ENCODE measurements at places on chromosomes 1 and 21.

DNA sequence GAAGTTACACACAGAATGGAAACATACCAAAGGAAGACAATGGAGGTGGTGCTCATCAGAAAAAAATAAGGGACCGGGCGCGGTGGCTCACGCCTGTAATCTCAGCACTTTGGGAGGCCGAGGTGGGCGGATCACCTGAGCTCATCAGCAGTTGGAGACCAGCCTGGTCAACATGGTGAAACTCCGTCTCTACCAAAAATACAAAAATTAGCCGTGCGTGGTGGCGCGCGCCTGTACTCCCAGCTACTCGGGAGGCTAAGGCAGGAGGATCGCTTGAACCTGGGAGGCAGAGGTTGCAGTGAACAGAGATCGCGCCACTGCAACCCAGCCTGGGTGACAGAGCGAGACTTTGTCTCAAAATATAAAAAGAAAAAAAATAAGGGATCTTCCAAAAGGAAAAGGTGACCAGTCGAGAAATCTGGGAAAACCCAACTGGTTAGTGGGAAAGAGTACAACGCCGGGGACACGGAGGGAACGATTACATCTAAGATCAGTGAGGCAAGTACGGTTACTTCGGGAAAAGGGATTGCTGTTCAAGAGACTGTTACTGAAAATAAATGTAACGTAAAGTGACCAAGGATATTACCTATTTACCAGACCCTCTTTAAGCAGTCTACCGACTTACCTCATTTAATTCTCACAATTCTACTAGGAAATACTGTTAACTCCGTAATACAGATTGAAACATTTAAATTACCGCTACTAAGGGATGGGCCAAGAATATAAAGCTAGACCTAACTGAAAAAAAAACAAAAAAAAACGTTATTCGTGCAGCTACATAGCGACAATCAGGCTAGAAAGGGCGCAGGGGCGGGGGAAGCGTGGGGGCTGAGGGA, 822 bp downstream of the CCT3 start:
- no peak for DNase-seq

DNA sequence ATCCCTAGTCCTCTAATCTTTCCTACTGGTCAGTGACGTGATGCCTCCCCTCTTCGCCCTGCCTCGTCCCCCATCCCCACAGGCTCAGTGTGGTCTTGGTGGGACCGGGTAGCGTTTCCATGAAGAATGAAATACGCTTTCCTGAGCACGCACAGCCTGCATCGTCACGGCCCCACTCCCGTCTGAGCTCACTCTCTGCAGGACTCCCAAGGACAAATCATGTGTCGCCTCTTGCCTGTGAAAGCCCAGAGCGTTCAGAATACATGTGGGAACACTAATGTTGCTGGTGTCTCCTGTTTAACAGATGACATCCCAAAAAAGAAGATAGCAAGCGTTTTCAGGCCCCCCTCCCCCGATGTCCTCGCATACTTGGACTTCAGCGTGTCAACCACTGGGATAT, 49.2 kb downstream of the S100B start:
- no peak for DNase-seq

- DNase-seq = no peak
These were observed 375.9 kb upstream of the DUSP10 start for GRCh38 chr1:222117809-222118208.

DNA sequence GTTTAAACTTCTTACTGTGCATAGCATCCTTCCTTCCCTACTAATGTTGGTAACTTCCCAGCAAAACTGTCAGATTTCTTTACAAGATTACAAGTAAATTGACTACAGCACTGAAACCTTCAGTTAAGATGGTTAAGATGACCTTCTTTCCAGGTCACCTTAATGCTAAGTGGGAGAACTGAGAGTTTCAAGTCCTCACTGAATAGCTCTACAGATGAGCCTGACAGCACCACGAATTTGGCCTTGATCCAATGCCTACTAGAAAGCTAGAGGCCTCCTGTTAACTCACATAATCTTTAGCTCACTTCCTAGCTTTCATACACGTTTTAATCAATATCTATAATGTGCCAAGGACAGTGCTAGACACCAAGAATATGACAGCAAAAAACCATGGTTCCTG, 276.0 kb upstream of the PLD5 start:
- DNase-seq = no peak

DNA sequence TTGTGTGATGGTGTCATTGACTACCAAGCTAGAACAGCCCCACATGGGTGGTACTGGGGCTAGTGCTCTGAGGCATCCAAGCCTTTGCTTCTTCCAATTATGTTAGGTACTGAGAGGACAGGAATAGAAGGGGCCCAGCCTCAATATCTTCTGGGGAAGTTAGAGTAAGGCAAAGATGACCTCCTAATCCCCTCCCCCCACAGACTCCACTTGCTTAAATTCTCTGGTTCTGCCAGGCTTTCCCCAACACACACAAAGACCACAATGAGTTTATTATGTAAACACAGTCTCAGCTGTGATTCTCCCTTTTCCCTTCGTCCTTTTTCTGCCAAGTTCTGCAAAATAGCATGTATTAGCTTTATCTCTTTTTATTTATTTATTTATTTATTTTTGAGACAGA, 3.1 kb upstream of the TACSTD2 start:
- DNase-seq = no peak

DNA sequence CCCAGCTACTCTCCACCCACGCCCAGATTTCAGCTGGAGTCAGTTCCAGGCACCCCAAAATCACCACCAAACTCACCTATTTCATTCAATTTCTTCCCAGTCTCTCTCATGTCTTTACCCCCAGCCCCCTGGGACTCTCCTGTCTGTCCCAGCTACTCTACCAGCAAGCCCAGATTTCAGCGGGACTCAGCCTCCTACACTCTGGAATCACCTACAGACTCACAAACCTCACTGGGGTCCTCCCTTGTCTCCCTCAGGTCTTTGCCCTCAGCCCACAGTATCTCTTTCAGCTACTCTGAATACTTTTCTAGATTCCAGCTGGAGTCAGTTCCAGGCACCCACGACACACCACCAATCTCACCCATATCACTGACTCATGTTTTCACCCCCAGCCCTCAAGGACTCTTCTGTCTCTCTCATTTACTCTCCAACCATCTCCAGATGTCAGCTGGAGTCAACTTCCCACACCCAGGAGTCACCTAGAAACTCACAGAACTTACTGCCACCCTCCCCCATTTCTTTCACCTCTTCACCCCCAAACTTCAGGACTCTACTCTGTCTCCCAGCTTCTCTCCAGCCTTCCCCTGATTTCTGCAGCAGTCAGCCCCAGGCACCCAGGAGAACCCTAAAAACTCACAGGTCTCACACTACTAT, 1529.3 kb upstream of the TPTE start:
- no peak for DNase-seq

DNA sequence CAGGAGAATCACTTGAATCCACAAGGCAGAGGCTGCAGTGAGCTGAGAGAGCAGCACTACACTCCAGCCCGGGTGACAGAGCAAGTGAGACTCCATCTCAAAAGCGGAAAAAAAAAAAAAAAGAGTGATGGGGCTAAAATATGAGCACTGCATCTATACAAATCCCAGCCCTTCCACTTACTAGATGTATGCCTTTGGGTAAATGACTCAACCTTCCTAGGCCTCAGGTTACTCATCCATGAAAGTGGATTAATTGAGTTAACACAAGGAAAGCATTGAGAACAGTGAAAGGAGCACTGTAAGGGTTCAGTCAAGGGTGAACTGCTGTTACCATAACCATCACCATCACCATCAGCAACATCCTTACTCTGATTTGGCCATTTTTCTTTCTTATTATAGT, 226.4 kb upstream of the C8B start:
- no peak for DNase-seq

DNA sequence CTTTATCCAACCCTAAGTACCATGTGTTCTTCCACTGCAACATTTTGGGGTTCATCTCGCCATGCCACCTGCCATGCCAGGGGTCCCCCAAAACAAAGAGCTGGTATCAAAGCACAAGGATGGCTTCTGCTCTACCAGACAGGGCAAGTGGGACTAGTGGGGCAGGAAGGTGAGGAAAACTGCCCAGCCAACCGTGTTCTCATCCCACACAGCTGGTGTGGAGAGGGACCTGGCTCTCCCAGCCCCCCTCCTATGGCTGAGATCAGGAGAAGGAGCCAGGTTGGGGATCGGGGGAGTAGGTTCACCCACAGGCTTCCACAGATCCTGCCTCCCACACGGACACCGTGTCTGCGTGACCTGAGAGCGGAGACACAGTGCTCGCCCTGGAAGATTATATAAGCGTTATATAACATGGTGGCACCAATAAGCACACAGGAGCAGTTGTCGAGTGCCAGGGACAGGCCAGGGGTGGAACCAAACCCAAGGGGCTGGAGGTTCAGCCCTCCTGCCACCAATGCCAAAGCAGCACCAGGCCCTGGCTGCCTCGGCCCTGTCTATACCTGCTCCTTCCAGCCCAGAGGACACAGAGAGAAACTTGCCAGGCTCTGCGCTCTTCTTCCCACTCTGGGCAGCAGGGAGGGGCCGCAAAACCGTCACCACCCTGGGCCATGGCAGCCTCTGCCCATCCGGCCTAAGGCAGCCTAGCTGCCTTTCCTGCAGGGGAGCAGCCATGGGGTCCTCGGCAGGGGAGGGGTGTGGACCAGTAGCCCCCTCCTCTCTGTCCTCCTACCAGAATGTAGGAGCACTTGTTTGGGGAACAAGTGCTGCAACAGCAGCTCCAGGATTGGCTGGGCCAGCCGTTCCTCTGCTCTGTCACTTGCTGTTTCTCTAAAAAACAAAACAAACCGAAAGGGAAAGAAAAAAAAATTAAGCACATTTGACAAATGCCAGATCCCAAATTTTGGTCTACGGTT, 43.5 kb downstream of the CD34 start:
- peak; percentile 77 for DNase-seq

GRCh38 chr1:228853191-228853590, 117.9 kb downstream of the RHOU start:
- DNase-seq = no peak

DNA sequence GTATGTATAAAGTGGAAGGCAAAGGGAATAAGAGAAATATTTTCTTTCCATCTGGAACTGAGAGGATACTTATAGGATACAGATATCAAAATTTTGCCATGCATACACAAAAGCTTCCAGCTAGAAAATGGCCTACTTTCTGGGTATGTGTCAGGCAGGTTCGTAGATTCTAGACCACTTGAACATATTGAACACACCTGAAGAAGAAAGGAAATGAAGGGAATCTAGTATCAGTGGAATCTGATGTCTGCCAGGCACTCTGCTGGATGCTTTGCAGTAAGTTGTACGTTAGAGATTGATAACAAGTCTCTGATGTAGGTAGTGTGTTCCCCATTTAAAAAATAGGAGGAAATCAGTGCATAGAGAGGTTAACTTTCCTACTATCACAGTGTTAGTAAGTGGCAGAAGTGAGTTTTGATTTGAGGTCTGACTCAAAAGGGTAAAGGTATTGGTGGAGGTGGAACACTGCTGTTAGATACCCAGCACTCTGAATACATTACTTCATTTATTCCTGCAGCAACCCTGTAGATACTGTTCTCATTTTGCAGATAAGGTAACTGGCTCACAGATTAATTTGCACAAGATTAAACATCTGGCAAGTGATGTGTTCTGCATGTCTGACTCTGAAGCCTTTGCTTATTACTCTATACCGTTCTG, 3.0 kb downstream of the CAMSAP2 start:
- no peak for DNase-seq

- no peak for DNase-seq
These were observed 10.8 kb downstream of the THEM4 start for GRCh38 chr1:151898519-151898991.

DNA sequence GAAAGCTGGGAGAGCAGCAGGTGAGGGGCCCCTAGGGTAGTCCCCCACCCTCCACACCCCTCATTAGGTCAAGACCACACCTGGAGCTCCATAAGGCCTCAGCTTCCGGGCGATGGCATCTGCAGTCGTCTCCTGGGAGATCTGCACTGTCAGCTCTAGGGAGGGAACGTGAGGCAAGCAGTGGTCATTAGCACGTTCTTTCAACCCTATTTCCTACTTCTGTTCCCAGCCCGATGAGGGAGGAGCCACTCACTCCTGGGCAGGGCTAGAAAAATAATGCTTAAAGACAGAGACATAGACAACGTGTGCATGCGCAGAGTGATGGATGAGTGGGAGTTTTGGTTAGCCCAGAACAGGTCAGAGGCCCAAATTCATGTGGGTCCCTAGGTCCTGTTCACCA, 9.7 kb downstream of the KDF1 start:
- DNase-seq = no peak

- DNase-seq = no peak
These were observed 20.9 kb downstream of the DPH5 start for GRCh38 chr1:101004670-101005069.

- no peak for DNase-seq
These were observed 169.6 kb downstream of the DISC1 start for GRCh38 chr1:231796141-231796540.

- DNase-seq = no peak
These were observed at the start of gene OLFML3 for GRCh38 chr1:113978863-113979702. Gene OLFML3 (plus strand): TSS chr1:113979474. CDS start chr1:113979517, 43 bp downstream.

- no peak for DNase-seq
These were observed 169.3 kb downstream of the CAMTA1 start for GRCh38 chr1:6954591-6954990.

DNA sequence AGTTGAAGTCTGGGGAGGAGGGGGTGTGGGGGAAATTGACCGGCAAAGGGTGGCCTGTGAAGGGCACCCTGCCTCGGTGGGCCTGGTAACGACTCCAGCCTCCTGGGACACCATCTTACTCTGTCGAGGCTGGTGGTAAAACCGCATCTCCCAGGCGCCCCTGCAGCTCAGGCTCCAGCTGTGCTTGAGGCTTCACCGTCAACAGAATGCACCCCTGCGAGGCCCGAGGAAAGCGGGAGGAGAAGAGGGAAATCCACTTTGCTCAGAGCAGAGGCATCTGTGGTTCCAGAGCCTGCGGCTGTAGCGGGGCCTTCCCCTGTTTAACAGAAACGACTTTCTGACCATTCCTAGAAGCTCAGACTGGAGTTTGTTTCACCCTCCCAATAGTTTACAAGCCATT, 165.6 kb downstream of the NPHP4 start:
- DNase-seq = no peak

DNA sequence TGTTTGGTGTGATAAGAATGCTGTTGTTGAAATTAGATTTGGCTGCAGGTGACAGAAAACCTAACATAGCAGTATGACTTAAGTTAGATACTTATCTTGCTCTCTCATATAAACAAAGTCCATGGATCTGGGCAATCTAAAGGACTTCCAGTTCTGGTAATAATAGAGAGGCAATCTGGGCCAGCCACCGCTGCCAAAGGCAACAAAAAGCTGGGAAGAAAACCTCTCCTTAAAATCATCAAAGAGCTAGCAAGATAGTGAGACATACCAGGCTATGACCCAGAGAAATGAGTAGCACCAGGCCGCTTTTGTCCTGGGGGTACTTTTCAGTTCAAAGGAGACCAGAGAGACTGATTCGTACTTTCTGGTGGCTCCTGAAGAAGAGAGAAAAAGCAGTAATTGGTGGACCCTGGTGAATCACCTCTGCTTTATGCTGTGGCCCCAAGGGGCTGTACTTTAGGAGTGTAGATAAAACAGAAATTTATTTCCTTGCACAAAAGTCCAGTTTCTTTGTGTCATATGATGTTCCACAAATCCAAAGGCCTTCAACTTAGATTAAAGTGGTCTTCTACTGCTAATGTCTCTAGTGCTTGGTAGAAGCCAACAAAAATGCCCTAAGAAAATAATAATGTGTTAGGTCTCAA, 125.4 kb downstream of the TBX19 start:
- DNase-seq = no peak

Measured in cerebellar nuclear complex (tissue), 1 donor.